ENCODE measurements at places on chromosomes 2 and 18. TPM values are rescaled to one million over a fixed set of nuclear protein-coding genes. Genes with fewer than 3 reads are reported as not detected.

GRCh38 chr2:47003641-47004427 lies 88.2 kb upstream of the MCFD2 start:
- H3K36me3 ChIP-seq: peaks cover 43% of the 10 kb centered on the region
- H3K27me3 ChIP-seq: no peaks in the 10 kb centered on the region
- H3K4me1 ChIP-seq: peaks cover 18% of the 10 kb centered on the region
- H3K4me3 ChIP-seq: no peak overlapping the region
- H3K27ac ChIP-seq: peak overlapping the region; percentile 27

Gene CBLN2
- not detected for total RNA-seq

DNA sequence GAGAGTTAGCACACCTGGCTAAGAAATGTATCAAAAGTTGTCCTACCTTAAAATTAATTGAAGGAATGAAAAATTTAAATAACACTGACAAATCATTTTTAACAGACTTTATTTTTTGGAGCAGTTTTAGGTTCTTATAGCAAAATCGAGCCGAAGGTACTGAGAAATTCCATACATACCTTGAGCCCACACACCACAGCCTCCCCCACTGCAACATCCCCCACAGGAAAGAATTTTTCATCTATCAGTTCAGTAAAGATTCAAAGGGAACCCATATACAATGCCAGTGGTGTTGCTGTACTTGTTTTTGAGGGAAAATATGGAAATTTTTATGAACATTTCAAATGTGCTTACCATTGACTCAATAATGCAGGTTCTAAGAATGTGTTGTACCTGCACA lies 169.8 kb upstream of the HS6ST1 start:
- H3K36me3 ChIP-seq: no peaks in the 10 kb centered on the region
- H3K4me3 ChIP-seq: no peak overlapping the region
- H3K4me1 ChIP-seq: no peaks in the 10 kb centered on the region
- DNase-seq: no peak
- H3K27me3 ChIP-seq: no peaks in the 10 kb centered on the region

DNA sequence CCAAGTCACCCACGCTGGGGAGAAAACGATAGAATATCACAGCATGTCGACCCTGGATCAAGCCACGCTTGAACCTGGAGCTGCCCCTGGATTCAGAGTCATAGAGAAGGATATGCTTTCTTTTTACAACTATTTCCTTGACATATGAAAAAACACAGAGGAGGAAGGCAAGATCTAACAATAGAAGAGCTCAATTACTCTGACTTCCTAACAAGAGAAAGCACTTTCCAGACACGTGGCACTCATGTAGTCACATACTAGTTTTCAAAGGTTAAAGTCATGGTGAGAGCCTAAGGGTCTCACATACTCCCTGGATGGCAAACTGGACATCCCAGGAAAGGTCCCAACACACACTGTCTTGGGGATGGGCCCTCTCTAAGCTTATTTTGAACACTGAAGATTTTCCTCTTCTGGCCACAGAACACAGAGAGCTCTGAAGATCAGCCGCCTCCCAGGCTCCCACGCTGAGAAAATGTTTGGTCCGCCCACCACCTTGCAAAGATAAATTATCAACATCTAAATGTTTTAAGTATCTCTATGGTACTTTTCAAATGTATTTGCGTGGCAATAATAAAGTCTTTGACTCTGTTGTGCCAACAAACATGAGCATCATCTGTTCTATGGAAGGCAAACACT lies 4.9 kb downstream of the PXDN start:
- no peaks in the 10 kb centered on the region for H3K27me3 ChIP-seq
- no peak overlapping the region for H3K27ac ChIP-seq
- DNase-seq: no peak
- peaks cover 25% of the 10 kb centered on the region for H3K4me1 ChIP-seq
- no peaks in the 10 kb centered on the region for H3K36me3 ChIP-seq

Gene RGPD3
- 0.13 TPM for total RNA-seq

DNA sequence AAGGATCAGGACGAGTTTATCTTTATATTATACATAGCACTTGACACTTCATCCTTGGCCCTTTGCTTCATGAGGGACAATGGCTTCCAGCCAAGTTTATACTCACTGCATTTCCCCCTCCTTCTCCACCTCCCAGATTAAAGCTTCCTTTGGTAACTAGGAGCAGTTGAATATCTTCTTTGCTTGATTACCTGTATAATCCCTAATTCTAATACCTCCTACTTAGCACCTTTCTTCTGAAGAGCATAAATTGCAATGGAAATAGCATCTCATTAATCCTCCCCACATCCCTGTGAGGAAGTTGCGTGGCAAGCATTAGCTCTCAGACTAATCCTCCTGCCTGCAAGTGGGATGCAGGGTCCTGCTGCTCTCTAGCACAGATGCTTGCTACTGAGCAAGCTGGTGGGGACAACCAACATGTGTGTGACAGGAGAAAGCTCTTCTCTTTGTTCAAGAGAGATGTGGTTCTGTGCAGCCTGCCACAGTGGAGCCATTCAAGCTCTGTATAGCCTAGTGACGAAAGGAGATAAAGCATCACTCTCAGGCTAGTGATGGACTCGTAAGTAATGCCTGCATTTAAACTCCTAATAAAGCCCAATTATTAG lies 19.1 kb downstream of the KLHL14 start:
- no peaks in the 10 kb centered on the region for H3K4me1 ChIP-seq
- H3K36me3 ChIP-seq: no peaks in the 10 kb centered on the region
- no peak for DNase-seq
- H3K27me3 ChIP-seq: 0 out of 2 replicates have a peak, but pooled peaks cover 8% of the 10 kb centered on the region
- no peak overlapping the region for H3K27ac ChIP-seq
- no peak overlapping the region for H3K4me3 ChIP-seq

DNA sequence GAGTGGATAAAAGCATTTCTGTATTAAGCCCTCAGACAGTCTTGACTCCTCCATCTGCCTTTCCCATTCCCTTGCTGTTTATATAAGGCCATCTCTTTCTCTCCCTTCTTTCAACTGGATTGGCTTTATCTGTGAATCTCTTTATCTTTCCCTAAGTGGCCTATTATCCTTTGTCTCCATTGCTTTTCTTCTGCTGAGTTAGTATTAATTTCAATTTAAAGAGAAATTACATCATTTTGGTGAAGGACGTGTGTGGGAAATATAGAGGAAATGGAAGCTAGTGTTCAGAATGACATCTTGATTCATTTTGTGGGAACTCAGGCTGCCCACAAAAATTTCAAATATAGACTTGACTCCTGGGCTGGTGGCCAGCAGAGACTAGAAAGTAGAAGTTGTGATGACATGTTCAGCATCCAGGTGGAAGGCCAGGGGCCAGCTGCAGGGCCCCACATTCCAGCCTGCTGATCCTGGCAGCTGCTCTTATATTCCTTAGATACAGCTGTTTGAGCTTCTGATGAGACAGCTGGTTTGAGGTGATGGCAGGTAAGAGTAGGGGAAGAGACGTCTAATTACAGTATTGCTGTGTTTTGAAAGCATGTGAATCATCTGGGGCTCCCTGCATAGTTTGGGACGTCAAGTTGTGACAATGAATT lies 52.3 kb downstream of the DIS3L2 start:
- DNase-seq: peak; percentile 87
- no peaks in the 10 kb centered on the region for H3K27me3 ChIP-seq
- H3K4me1 ChIP-seq: peaks cover 16% of the 10 kb centered on the region
- H3K27ac ChIP-seq: 0 out of 2 replicates have a peak overlapping the region, but pooled peaks have one; percentile 19

DNA sequence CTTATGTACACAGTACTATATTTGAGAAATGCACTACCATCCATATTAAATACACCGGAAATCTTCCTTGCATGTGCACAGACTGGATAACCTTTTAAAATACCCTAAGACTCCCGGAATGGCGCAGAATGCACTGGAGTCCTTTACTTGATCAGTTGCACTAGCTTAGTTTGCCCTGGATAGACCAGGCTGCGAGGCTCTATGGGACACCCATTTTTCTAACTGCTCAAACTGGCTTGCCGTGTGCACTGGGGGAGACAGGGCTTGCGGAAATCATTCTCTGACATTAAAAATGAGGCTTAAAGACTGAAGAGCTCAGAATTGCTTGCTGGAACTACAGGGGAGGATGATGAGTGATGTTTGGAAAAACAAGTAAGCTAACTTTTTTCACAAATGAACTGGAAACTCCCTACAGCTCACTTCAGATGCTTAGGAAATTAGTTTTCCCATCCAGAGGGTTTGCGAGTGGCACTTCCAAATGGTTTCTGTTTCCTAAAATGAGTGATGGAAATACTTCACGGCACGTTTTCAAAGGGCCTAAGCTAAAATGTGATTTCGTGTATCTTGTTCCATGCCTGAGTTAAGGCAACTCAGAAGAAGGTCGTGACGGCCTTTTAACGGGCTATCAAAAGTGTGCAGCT lies 2.7 kb downstream of the NCK2 start:
- DNase-seq: no peak
- H3K4me1 ChIP-seq: peaks cover 14% of the 10 kb centered on the region
- H3K27ac ChIP-seq: no peak overlapping the region
- no peak overlapping the region for H3K4me3 ChIP-seq
- H3K36me3 ChIP-seq: no peaks in the 10 kb centered on the region
